ENCODE measurements at places on chromosomes 1 and 21.

GRCh38 chr1:118396829-118397495 is 211.9 kb upstream of the SPAG17 start:
- DNase-seq = no peak

DNA sequence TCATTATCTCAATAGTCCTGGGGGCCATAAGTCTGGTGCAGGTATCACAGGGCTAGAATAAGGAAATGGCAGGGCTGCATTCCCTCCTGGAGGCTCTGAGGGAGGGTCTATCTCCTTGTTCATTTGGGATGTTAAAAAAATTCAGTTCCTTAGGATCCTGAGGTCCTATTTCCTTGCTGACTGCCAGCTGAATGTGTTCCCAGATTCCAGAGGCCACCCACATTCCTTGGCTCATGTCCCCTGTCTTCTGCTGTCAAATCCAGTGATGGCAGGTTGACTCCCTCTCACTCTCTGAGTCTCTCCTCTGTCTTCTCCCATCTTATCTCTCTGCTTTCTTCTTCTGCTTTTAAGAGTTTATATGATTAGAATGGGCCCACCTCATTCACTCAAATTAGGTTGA is 400.6 kb downstream of the PTPRU start:
- no peak for DNase-seq

DNA sequence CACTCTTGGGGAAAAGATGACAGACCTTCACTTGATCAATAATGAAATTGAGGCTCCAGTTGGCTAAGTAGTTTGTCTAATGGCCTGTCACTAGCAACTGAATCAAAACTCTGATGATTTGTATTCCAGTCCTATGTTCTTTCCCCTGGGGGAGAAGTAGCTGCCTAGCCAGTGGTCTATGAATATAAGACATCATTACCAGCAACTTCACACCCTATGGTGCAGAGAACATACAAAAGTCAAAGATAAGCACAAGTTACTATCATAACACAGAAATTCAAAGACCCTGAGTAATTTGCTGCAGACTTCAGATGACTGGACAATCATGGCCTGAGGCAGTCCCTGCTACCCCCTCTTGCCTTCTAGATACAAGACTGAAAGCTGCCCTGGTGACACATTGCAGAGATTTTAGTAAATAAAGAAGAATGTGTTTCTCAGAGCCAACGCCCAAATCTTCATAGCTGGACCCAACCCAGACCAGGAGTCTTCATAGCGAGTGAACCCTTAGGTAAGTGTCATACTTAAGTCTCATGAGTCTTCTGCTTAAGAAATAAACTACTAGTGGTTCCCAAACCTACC is 993 bp downstream of the PDZK1 start:
- DNase-seq = no peak

DNA sequence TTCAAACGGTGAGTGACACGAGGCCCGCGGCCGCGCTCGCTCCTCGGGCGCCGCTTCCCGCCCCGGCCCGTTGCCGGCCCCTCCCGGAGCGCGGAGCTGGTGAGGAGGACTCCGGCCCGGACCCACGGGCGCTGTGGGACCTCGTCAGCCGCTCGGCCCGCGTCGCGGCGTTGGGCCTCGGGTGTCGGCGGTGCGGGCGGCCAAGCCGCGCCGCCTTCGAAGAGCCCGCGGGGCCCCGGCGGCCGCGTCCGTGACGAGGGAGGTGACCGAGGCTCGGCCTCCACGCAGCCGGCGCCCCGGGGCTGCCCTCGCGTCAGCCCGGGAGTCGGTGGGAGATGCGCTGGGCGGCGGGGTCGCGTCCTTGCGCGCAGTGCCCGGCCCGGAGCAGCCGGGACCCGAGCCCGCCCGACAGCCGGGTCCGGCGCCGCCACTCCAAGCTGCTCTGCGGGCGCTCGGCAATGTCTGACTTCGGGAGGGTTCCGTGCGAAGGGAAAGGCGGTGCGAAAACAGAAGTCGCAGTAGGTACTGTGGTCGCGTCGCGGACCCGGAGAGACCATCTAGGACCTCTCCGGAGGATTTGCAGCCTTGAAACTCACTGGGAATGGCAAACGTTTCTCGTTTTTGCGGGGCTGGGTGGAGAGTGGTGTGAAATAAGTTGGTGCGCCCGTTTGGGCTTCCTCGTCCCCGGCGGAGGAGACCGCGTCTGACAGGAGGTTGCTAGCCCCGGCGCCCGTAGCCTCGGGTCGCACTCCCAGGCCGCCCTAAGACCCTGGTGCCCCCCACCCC is 829 bp downstream of the SPEN start:
- peak; percentile 75 for DNase-seq

GRCh38 chr1:156439777-156440183 is 60.8 kb downstream of the MEF2D start:
- DNase-seq = no peak

GRCh38 chr1:237664348-237664747 is 226.4 kb downstream of the ZP4 start:
- no peak for DNase-seq

GRCh38 chr1:11535316-11535715 is 56.4 kb downstream of the DISP3 start:
- no peak for DNase-seq

DNA sequence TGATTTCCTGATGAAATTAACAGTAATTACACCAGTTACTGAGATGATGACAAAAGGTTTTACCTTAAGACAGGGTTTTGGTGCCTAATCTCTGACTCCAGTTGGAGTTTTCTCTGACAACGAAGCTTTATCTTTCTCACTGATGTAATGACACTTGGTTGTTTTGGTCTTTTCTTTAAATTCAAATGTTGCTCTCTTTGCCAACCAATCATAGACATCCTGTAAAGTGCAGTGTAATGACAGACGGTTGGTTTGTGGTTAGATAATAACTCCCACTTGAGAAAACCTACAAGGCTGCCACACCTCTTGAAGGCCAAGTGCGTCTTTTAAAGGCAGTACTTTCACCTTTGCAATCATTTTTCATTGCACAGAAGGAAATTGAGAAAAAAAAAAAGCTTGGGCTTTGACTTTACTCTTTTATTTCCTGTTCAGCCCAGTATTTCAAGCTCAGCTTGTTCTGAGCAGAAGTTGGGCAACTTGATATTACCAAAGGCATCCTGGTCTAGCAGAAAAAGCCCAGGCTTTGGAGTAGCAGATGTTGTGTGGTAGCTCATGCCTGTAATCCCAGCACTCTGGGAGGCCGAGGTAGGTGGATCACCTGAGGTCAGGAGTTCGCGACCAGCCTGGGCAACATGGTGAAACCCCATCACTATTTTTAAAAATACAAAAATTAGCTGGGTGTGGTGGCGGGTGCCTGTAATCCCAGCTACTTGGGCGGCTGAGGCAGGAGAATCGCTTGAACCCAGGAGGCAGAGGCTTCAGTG is 14.9 kb downstream of the PDIK1L start:
- DNase-seq = no peak

Data from activated T-cell treated with anti-CD3 and anti-CD28 coated beads, Interleukin-2, amount 50 U/mL, for 24 hours (primary cell).